ENCODE measurements at places on chromosomes 6 and 20.

DNA sequence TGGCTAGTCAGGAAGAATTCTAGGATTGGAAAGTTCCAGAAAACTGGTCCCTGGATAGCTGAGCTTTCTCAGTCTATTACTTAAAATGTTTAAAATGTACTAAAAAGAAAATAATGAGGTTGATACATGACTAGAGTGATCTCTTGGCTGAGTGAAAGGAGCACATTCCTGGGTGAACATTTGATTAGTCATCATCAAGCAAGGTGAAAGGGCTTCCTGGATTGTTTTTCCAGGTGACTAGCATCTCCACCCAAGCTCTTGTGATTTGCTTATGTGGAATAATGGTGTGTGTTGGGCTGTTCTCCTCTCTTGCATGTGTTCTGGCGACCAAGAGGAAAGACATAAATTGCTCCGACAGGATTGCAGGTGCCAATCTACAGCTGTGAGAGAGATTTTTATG, 42.9 kb downstream of the PKIB start:
- DNase-seq: no peak

DNA sequence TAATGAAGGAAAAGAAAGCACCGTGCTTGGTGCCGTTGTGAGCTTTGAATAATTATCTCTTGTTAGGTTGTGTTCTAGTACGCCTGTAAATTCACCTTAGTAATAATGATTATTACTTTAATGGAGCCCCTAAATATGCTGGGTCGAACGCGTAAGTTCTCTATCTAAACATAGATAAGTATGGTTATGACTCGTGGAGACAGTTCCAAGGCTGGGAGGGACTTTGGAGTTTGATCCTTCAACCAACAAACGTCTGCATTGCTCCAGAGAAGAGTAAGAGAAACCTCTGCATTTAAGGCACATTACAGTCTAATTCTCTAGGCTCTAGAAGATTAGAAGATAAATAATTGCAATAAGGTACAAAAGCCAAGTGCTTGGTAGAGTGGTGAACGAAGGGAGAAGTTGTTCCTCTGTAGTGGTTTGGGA, 514 bp downstream of the ACOT13 start:
- DNase-seq: peak; percentile 41

GRCh38 chr6:19440531-19440930, 396.6 kb upstream of the ID4 start:
- no peak for DNase-seq

DNA sequence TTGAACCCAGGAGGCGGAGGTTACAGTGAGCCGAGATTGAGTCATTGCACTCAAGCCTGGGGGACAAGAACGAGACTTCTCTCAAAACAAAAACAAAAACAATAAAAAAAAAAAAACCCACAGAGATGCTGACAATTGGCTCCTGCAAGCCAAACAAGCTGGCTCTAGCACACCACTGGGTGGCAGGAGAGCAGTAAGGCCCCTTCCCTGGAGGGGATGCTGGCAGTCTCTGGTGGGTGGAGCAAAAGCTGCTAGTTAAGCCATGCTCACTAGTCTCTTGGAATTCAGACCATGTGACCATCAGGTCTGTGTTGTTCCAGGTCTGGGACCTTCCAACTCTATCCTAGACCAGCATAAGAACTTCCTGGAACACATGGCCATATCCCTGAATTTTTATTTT, 18.9 kb upstream of the DSN1 start:
- peak; percentile 61 for DNase-seq

DNA sequence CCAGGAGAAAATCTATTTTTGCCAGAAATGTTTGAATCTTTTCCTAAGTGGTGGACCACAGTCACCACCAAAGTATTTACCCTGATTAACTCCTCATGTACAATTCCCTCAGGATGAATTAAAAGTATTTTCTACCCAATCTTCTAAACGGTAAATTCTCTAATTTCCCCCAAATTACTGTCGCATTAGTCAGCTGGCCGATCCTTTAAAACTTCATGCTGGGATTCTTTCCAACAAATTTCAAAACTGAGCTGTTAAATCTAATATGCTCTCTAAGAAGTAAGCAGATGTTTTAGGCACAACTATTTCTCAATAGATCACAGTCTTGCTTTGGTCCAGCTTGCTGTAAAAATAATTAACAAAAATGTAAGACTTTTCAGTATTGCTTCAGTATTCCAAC, 447.2 kb downstream of the FRK start:
- DNase-seq: peak; percentile 93

GRCh38 chr6:138728662-138729061, 44.9 kb upstream of the CCDC28A start:
- no peak for DNase-seq

DNA sequence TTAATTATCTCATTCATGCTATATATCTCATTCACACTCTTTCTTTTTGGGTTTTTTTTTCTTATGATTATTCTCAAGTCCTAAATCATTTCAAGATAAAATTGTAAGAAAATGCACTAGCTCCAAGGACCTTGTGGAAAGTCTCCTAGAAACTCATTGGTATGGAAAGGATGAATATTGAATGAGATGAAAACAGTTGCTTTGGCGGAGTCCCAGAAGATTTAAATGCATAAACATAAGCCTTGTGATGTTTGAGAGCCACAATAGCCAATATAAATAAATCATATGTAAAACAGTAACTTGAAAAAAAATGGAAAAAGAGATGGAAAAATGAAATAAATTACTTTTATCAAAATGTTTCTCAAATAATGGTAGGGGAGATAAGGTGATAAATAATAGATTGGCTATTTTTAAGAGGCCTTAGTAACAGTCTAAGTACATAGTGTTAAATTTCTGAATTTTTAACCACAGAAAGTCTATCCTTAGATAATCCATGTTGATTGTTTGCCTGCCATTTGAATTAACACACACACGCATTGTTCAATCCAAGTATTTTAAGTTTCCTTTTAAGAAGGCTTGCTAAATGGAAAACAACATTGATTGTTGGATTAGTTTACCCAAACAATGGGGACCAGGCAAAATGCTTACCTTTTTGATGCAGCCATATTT, 81.1 kb upstream of the CD2AP start:
- DNase-seq: no peak

GRCh38 chr20:49676581-49677291, 36.9 kb downstream of the B4GALT5 start:
- DNase-seq: no peak

DNA sequence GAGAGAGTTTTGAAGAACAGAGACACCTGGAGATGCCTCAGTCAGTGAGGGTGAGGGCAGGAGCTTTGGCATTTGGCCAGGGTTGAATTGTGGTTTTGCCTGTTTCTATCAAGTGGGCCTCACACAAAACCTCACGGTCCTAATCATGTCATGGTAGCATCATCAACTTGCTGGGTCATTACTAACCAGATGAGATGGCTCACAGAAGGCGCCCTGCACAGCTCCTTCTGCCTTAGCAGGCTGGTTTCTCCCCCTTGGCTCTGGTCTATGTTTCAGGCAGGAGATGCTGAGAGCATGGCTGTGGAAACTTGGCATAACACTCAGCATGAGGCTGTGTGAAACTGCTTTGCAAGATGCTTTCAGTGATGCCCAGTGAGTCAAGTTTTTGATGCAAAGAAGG, 99.3 kb downstream of the LRRC1 start:
- peak; percentile 29 for DNase-seq

DNA sequence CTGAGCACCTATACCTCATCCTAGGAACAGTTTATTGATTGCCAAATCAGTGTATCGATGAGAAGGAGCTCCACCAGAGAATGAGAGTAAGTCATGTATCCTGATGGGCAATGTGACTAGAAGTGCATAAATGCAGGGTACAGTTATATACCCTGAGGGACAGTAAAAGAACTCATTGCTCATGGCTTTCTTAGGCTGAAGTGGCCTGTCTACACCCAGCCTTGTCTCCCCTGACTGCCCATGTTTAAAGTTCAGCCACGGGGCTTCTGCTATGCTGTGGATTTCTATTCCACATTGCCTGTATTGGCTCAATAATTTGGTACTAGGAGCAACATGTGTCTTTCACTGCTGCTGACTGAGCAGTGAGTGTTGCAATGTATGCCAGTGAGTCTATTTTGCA, 400.4 kb upstream of the IMPG1 start:
- no peak for DNase-seq

DNA sequence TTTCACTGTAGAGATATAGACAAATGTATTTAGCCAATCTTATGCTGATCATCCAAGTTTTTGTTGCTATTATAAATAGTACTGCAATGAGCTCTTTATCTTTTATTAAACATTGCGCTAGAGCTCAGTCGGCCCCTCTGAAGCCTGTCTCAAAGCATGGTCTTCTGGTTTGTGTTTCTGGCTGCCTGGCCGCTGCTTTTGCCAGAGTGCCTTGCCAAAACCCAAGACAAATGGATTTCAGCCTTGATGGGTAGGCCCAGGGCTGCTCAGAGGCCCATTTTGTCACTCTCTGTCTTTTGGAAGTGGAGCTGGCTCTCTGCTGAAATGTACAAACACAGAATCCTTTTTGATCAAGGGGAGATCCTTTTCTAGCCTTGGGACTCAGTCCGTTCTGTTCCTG, 102.9 kb upstream of the KCNG1 start:
- no peak for DNase-seq

DNA sequence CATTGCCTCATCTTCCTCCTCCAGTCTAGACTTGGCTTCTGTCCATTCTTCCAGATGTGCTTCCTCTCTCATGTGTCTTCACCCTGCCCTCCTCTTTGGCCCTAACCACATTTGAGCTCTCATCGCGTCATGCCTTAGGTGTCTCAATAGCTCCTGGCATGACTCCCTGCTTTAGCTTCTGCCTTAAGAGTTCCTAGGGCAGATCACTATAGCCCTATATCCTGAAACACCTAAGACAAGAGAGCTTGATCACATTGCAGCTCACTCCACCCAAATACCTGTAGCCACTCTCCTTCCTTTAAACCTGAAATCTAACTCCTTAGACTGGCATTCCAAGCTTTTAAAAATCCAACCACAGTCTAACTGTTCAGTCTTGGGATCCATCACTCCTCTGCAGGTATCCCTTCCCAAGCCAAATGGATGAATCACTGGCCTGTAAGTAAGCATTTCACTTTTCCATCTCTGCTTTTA, 69.0 kb upstream of the STXBP5 start:
- peak; percentile 98 for DNase-seq

DNA sequence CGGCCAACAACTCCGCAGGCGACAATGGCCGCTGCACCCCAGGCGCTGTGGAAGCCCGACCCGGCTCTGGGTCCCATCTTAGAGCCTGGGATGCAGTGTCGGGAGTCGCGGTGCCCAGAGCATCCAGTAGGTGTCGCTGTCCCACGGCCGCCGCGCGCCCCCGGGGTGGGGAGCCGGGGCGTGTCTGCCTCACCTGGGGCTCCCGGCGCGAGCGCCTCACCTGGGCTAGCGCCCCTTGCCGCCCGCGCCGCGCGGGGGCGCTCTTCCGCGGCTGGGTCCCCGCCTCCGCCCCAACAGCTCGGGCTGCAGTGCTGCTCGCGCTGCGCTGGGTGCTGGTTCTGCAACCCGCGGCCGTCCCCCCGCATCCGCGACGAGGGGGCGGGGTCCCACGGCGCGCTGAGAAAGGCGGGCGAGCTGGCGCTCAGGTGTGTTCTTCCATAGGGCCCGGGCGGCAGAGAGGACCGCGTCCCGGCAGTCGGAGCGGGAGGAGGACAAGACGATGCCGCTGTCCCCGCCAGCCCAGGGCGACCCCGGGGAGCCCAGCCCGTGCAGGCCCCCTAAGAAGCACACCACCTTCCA, at the start of gene CRYBG1:
Gene CRYBG1, plus strand, starts transcription at position 308 of the 579 bp plus-strand sequence. Its CDS starts 192 bp downstream, at position 500.
- peak; percentile 17 for DNase-seq

DNA sequence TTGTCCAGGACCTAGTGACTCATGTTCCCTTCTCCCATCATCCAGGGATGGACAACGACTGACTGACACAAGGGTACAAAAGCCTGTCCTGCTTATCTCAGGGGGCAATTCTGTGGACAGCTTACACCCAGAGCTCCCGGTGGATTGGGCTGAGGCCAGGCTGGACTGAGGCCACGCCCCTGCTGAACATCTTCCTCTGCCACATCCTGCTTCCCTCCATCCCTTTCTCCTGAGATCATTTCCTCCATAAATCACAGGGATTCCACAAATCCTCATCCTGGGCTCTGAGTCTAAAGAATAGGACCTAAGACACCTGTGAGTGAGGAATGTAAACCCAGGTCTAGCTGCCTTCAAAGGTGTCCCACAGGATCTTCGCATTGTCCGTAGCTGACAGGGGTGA, 30.4 kb upstream of the RNF24 start:
- DNase-seq: no peak

- DNase-seq: no peak
Measured at GRCh38 chr6:27129095-27129815, 118.2 kb upstream of the PRSS16 start.

GRCh38 chr6:142444376-142444775, 142.6 kb downstream of the ADGRG6 start:
- no peak for DNase-seq

DNA sequence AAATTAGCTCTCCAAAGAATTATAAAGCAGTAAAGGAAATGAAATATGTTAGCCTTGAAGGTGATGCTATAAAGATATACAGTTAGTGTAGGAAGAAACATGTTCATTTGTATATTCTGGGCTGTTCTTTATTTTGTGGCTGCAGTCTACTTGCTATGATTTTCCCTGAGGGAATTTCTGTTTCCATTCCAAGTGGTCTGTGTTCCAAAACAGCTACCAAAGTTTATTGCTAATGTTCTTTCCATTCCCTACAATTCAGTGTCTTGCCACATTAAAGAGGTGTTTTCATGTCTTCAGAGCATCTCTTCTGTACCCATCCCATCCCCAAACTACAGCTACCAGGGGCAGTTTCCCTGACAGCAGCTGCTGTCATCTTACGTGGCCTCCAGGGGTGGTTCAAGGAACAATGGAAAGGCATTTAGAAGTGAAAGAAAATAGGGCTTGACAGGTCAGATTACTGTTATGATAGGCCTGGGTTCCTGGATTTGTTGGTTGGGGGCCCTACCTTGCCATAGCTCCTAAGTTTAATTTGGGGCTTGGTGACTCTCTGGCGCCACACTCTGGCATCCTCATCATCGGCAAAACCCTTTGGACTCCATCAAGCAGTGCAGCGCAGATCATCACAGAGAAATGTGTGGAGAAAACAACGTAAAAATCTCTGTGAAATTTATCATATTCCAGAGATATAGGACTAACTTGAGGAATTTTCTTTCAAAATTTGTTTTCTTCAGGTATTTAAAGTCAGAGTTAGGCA, 33.8 kb upstream of the AIG1 start:
- peak; percentile 57 for DNase-seq

- no peak for DNase-seq
Measured at GRCh38 chr6:34595332-34596184, 39.4 kb upstream of the SPDEF start.

Data from cardiac muscle cell (in vitro differentiated cells and primary cell).